ENCODE measurements at places on chromosomes 6 and 20.

- DNase-seq: no peak
Observed at GRCh38 chr6:27040244-27041042, 207.1 kb upstream of the PRSS16 start.

- no peak for DNase-seq
Observed at GRCh38 chr20:3248993-3249347, 10.0 kb upstream of the SLC4A11 start.

- no peak for DNase-seq
Observed at GRCh38 chr6:125806813-125807212, 16.1 kb downstream of the NCOA7 start.

DNA sequence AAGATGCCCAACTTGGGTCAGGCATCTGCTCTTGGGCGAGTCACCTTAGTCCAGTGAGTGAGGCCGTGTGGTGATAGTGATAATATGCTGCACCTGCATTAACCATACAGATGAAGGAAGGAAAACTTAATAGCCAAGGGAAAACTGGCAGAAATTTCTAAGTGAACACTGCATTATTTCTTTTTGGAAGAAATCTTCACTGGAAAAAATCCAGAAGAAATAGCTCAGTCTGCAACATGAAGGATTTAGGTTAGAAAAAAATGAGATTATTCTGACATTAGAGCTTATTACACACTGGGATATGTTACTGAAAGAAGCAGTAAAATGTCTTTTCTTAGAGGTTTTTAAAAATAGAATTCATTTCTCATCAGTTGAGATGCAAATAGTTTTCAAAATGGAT, 947.3 kb downstream of the KIF16B start:
- DNase-seq: no peak

- peak; percentile 100 for DNase-seq
Observed at GRCh38 chr20:23357767-23358562, 4.0 kb upstream of the GZF1 start.

DNA sequence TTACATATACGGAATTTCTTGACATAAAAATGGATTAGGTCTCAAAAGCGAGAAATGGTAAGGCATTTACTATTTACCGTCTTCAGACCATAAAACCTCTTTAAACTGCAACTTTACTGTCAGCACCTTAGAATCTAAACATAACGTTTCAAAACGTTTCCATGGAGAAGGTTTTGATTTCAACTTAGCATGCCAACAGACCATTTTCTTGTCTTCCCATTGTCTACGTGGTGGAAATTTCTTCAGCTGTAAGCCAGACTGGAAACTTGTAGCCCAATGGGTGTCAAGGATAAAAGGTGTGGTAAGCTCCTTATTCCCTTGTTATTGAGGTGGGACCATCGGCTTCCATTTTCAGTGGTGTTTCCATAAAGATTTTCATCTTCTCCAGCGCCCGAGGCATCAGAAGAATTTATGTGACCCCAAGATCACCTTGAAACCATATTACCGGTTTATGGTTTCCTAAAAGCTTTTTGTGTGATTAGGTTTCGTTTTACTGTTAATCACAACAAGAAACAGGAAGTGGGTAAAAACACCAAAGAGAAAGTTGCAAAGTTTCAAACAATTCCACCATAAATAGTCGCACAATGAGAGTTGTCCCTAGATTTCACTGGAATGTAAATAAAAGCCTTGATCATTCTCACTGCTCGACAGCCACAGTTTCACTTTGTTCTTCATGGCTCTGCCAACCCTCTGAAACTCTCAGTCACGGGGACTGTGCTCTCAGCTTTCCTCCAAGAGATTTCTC, 63.0 kb upstream of the CD2AP start:
- DNase-seq: no peak

GRCh38 chr20:36479938-36480337, 61.4 kb upstream of the MYL9 start:
- no peak for DNase-seq

GRCh38 chr20:58907320-58908137, 55.0 kb downstream of the GNAS start:
- peak; percentile 16 for DNase-seq

DNA sequence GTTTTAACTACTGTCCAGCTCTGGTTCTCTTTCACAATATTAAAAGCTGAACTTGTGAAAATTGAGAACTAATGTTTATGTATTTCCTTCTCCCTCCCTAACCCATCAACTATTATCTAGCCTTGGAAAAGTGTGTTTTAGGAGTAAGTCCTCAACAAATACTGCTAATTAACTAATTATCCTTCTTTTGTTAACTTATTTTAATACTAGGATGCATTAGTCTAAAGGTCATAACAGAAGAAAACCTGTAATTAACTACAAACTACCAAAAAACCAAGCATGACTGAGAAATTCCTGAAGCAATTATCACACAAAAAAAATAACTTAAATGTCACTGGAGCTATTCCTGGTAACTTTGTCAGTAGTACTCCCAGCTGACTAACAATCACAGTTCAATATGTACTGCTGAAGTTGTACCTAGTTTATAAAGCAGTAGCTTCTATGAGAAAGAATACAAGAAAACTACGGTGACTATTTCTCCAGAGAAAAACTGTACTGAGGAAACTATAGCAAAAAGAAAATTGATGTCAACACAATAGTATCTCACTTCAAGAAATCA, 301.9 kb downstream of the LAMA2 start:
- DNase-seq: no peak

GRCh38 chr6:111770263-111771093, 102.8 kb downstream of the FYN start:
- no peak for DNase-seq

- no peak for DNase-seq
Observed at GRCh38 chr6:107736713-107737396, 87.3 kb downstream of the SCML4 start.

DNA sequence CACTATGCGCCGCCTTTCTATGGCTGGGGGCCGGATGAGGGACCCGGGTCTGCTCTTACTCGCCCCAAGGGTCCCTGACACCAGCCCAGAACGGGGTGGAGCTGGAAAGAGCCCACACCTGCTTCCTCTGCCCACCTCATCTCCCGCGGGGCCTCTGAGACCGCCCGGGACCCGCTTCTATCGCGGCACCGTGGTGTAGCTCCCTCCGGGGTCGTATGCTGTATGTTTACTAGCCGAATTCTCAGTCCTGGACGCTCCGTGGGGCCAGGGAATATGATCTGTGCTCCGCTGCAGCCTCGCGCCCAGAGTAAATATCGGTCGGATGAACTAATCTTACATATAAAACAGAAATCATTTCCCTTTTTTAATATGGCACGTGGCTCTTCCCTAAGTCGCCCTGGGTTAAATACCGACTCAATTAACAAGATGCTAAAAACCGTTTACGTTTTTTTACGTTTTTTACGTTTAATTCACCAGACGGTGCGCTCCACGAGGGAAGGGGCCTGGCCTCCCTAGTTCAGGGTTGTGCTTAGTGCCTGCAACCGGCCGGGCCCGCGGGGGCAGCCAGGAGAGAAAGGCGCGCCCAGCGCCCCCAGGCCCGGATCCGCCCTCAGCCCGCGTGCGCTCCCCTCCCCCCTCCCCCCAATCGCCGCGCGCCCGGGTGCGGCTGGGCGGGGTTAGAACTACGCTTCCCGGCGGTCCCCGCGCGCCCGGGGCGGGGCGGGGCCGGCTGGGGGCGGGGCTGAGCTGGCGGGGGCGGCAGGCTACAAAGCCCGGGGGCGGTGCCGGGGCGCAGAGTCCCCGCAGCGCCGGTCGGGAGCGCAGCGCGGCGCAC, at the start of gene RBM38:
Gene RBM38, plus strand, starts transcription at position 793 of the 835 bp plus-strand sequence. CDS start 186 bp downstream, outside the sequence.
- DNase-seq: peak; percentile 64

DNA sequence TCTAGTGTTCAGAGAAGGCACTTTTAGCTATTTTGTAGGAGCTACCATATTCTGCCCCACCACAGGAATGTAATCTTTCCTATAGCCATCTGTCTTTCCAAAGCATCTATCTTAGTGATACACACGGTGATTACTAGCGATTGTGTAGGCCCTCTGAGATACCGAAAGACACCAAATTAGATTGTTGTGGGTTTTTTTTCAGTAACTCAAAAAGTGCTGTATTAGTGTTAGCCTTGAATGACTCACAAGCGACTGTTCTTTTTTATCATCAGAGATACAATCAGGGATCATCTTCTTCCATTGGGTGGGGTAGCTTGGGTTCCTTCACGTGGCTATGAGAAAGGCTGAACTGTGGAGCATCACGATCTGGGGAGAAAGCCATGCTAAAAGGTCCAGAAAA, 160.2 kb downstream of the MTFR2 start:
- DNase-seq: no peak

GRCh38 chr20:59078231-59078630, 35.6 kb upstream of the PRELID3B start:
- DNase-seq: no peak

- DNase-seq: no peak
Observed at GRCh38 chr20:50522053-50522674, 12.0 kb downstream of the PTPN1 start.

DNA sequence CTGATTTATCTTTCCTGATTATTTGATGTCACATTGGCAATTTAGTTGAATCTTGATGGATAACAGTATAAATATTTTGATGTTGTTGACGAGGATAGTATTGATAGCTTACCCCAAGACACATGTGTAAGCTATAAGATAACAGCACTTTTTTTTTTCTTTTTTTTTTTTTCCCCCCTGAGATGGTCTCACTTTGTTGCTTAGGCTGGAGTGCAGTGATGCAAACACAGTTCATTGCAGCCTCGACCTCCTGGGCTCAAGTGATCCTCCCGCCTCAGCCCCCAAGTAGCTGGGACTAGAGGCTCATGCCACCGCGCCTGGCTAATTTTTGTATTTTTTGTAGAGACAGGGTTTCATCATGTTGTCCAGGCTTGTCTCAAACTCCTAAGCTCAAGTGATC, 21.8 kb downstream of the MYO6 start:
- DNase-seq: no peak

DNA sequence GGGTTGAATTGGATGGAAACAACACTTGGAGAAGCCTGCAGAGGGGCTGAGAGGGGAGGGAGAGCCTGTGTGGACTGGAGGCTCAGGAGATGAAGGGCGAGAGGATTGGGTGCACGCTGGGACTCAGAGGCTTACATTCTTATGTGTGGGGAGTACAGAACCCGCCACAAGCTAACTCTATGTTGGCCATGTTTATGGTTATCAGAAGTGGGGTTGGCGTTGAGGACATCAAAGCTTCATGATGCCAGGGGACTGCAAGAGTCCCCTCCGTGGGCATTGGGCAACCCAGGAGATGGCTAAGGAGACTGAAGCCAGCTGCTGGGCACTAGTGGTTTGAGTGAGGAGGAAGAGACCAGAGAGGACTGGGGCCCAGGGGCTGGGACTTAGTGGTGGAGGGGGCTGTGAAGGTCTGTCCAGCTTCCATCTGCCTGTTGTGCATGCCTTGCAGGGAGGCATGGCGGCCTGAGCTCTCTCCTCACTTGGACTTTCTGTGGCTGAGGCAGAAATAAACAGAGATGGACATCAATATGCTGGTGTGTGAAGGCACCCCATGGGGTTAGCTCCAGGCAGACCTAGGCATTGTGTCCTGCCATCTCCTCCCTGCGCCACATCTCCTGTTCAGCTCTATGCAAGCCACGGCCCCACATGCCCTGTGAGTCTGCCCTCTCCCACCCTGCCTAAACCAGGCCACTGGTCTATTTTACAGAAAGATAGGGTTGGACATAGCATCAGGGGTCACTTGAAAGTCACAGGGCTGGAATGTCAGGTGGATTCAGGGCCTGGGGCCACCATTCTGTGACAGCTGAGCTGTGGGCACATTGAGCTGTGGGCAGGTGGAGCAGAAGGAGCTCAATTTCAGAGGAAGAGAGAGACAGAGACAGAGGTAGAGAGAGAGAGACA, 61.6 kb downstream of the PHACTR3 start:
- no peak for DNase-seq

DNA sequence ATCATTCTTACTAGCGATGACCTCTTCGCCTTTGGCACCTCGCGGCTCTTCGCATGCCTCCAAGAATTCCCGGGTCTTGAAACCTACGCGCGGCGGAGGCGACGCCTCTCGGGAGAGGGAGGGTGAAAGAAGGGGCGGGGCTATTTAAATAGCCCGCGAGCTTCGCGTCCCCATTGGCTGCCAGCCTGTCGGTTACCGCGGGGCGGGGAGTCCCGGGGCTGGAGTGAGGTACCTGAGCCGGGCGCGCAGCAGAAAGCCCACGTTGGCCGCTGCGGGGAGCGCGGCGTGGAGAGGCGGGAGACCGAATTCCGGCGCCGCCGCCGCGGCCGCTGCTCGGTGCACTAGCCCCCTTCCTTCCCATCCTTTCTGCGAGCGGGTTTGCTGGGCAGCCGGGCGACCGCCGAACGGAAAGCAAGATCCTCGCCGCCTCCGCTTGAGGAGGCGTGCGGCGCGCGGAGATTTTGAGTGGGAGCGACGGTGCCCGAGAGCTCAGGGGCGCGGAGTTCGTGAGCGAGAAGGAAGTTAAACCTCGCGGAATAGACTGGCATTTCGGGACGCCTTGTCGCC, at the start of gene BMP6:
Gene BMP6, plus strand, starts transcription at position 251 of the 567 bp plus-strand sequence. CDS start 857 bp downstream, outside the sequence.
- no peak for DNase-seq

- no peak for DNase-seq
Observed at GRCh38 chr6:52491203-52492069, 71.3 kb downstream of the EFHC1 start.

GRCh38 chr6:152671171-152671570, 26.5 kb upstream of the MYCT1 start:
- no peak for DNase-seq

DNA sequence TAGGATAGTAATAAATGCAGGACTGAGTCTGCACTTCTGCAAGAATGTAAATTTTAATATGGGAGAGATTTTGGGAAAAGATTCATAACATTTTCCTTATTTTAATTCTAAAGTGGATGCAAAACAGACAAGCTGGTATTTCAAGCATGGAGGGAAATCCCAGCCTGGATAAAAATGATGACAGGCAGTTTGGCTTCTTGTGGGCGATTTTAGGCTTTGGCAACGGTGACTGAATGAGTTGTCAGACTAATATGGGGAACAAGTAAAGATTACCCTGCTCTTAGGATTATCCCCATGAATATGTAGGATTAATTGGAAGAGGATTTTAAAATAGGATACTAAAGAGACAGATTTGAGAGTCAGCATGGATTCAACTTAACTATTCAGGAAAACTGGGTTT, 21.0 kb downstream of the OGFRL1 start:
- DNase-seq: no peak

GRCh38 chr6:52876056-52876787, 33.3 kb downstream of the GSTA3 start:
- no peak for DNase-seq

GRCh38 chr6:12208673-12209072, 81.5 kb upstream of the EDN1 start:
- no peak for DNase-seq
